Activated T-cell treated with anti-CD3 and anti-CD28 coated beads for 24 hours (primary cell): ENCODE measurements at places on chromosomes 2 and 18.
A peak's percentile ranks its signal among the peaks of the same experiment; 100 is the strongest.

DNA sequence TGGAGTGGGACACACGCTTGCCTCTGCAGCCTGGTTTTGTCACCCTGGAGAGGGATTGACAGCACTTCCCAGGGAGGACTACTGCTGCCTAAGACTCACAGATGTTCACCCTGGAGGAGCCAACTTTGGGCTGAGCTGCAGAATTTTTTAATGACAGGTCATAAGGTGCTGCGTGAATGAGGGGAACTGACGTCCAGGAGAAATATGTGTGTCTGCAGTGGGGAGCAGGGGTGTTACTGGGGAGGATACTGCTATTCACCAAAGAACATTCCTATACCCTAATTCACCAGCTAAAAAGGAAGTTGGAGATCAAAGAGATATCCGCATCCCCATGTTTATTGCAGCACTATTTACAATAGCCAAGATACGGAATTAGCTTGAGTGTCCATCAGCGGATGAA is 144.4 kb downstream of the MGAT5 start:
- no peak for DNase-seq

DNA sequence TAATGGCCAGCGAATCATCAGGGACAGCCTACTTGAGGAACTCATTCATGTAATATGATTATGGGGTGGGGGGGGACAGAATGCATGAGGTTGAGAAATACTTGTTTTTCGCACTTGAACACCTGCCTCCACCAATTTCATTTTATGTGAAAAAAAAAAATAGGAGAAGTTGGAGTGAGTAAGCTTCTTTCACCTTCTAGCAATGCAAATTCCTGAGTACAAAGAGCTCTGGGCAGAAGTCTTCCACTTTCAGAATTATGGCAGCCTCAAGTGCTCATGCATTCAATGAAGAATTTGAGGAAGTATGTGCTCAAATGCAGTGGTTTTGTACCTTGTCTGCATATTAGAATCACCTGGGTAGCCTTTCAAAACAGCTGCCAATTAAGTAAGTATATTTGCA is 40.1 kb upstream of the GPD2 start:
- DNase-seq, result no peak

DNA sequence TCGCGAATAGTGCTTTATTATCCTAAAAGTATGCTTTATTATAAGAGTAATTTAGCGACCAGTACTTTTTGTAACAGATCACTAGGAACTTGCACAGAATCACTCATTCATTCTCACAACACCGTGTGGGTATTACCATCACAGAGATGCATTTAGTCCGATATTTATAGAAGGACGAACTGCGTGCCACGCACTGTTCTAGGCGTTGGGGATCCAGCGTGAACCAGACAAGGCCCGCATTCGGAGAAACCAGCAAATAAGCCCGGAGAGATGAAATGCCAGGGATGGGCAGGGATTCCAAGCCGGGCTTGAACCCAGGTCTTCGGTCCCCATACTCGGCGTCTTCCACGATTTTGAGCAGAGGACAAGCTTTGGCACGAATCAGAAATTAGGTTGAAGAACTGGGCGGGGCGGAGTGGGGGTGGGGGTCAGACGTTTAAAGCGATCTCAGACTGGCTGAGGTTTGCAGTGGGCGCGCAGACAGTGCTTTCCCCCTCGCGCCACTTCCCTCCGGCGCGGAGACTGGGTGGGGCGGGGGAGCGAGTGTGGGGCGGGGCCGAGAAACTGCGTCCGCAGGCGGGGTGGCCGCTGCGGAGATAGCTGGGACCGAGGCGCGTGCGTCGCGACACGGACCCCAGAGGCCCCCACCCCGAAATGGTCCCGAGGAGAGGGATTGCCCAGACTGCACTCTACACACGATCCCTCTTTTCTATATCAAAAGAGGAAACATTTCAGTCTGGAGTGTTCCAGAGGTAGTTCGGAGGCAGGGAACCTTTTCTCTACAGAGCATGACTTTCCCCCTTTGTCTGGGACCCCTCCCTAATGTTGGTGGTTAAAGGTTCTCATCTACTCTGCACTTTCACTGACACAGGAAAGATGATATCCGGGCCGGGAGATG is 1.1 kb upstream of the CXCR4 start:
- DNase-seq, result peak; percentile 62

DNA sequence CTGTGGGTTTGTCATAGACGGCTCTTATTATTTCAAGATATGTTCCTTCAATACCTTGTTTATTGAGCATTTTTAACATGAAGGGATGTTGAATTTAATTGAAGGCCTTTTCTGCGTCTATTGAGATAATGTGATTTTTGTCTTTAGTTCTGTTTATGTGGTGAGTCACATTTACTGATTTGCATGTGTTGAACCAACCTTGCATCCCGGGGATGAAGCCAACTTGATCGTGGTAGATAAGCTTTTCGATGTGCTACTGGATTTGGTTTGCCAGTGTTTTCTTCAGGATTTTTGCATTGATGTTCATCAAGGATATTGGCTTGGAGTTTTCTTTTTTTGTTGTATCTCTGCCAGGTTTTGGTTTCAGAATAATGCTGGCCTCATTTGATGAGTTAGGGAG is 60.5 kb downstream of the GTF3C3 start:
- no peak for DNase-seq

DNA sequence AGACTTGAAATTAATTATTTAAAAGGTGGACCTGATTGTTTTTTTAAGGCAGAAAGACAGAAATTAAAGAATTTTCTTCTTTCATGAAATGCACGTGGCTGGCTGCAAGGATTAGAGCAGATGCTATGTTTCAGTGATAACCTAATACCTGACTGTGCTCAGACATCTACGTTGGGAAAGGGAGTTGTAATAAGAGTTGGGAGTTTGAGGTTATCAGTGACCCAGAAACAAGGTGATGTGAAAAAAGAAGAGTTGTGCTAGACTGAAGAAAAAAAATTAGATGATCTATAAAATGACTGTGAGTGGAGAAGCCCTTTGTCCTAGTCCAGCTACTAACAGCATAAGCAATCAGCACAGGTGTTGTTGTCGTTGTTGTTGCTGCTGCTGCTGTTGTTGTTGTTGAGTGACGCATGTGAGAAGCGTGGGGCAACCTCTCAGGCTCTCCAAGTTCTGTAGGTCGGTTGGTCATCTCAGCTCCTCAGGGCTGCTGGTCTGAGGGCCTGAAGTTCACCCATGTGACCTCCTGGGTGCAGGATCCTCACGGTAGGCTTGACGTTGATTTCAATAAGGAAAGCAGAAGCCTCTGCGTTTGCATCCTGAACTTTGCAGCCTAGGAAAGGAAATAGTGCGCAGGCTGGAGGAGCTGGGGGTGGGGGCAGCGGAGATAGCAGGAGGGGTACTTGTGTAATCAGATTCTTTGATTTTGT is 7.6 kb downstream of the POU3F3 start:
- no peak for DNase-seq

DNA sequence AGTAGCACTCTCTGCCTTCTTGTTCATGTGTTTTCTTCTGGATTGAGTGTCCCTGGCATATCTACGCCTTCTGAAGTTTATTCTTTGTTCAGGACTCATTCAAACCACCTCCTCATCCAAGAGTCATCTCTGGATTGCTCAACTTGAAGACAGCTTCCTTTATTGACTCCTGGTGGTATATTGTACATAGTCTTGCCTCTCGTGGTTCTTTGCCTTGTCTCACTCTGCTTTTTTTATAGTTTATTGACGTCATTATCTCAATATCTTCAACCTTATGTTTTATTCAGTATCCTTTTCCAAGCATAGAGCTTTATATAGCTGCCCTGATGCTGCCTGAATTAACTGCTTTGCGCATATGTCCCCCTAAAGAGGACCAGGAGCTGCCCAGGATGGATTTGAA is 161.7 kb downstream of the INSIG2 start:
- no peak for DNase-seq

- peak; percentile 31 for DNase-seq
Observed at GRCh38 chr2:195318440-195319111, 338.4 kb upstream of the SLC39A10 start.

DNA sequence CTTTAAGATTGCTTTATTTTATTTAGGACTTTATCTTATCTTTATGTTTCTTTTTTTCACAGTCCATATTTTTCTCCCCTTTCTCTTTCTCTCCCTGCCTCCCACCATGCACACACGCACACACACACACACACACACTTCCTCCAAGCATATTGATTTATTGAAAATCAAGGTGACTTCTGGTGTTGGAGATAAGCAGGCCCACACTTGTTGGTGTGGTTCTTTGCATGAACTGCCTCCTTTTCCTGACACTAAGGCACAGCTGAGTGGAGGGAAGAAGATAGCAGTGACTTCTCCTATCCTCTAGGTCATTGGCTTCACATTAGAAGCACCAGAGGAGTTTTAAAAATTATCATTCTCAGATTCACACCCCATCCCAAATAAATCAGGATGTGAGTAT is 18.0 kb downstream of the TBR1 start:
- no peak for DNase-seq

GRCh38 chr2:128384956-128385355 is 66.3 kb upstream of the HS6ST1 start:
- DNase-seq, result no peak

GRCh38 chr2:222495388-222495787 is 71.0 kb downstream of the SGPP2 start:
- DNase-seq, result no peak

DNA sequence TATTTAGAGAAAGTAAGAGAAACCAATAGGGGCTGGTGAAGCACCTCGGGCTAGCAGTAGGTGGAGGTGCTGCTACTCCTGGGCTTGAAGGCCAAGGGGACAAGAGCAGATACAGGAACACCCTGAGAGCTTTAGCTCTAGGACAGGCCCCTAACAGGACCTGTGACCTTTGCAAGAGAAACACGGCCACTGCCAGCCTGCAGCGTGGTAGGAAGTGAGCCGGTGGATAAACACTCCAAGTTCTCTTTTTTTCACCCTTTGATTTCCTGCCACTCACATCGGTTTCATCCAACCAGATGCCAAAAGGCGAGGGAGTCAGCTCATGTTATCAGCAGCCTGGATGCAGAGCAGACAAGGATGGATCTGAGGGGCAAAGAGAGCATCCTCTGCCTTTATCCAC is 66.8 kb upstream of the SPRED2 start:
- DNase-seq, result no peak

DNA sequence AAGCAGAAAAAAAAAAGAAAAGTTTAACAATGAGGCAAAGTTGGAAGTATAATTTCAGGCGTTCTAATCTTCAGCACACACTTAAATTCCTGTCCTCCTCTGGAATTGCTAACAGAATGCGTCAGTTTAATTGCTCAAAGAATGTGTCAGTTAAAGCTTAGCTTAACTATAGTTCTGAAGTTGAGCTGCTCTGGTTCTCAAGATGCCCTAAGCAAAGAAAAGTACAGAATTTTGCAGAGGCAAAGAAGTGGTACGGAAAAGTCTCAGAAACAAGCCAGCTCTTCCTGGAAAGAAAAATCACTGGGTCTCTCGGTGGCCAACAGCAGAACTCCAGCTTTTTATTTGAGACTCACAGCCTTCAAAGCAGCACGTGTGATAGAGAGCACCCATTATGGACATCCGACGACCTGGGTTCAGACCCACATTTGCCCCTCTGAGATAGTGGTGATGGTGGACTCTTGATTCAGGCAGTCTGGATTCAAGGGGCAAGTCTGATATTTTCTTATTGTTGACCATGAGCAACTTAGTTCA is 22.2 kb upstream of the MYO3B start:
- no peak for DNase-seq

GRCh38 chr2:227414846-227415245 is 27.1 kb upstream of the SCYGR1 start:
- no peak for DNase-seq

- DNase-seq, result no peak
Observed at GRCh38 chr2:189144700-189145211, 34.8 kb downstream of the COL5A2 start.

- no peak for DNase-seq
Observed at GRCh38 chr2:239085201-239085992, 237.5 kb downstream of the TWIST2 start.

GRCh38 chr2:116718451-116718850 is 1096.0 kb upstream of the DDX18 start:
- DNase-seq, result no peak

GRCh38 chr2:106075048-106075447 is 119.1 kb downstream of the UXS1 start:
- no peak for DNase-seq

DNA sequence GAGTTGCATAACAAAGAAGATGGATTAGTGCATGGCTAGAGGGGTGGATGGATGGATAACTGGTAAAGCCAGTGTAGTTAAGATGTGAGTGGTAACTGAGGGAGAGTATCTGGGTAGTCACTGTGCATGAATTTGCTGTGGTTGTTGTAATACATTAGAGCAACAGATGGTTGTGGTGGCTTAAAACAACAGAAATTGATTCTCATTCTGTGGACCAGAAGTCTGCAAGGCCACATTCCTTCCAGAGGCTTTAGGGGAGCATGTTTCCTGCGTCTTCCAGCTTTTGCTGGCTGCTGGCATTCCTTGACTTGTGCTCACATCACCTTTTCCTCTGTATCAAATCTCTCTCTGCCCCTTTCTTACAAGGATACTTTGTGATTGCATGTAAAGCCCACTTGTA is 155.4 kb downstream of the ASB1 start:
- no peak for DNase-seq

DNA sequence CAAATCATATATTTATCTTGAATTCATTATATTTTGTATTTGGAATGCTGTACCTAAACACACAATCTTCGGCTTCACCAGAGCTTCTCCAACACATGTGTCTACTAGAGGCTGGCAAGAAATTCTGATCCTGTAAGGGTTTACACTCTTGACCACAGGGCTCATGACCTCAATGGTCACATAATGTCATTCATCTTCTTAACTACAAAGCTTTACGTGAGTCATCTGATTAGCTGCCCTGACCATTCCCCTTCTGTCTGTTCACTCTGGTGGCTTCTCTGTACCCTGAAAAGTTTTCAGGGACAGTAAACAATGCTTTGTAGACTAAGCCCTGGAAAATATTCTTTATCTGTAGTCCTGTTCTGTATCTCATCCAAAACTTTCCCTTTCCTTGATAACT is 423.9 kb downstream of the CMPK2 start:
- no peak for DNase-seq

DNA sequence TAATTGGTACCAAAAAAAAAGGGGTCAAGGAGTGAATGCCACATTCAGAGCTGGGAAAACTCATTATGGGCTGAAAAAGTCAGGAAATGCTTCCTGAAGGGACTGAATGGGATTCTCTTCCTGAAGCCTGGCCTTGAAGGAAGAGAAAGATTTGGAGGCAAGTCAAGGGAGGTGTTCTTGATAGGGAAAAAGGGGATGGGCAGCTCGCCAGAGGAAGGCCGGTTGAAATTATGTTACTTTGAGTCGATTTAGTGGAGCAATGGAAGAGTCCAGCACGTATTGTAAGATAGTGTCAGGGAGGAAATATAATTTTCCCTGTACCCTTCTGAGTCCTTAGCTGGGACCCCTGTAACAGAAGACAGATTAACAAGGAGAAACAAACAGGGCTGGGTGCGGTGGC is 115.3 kb upstream of the STPG4 start:
- no peak for DNase-seq

DNA sequence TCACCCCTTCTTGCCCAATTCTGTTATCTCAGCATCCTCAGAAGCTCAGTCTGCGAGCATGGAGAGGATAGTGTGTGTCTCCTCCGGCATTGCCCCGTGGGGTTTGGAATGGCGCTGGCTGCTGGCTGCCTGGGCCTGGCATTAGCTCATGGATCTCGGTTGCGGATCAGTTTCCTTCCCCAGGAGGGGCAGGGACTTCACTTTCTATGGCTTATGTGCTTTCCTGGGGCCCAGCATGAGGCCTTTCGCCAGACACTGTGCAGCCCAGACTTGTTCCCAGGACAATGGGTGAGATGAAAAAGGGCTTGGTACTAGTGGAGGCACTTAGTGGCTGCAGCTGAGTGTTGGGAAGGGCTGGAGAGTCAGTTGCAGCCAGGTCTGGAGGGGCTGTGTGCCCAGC is 143.3 kb downstream of the GLI2 start:
- no peak for DNase-seq
